ENCODE measurements at places on chromosomes 4 and X.

- no peak for DNase-seq
These were observed 83.8 kb downstream of the CCKAR start for GRCh38 chr4:26406346-26406975.

GRCh38 chrX:14290335-14290734 is 239.0 kb upstream of the GLRA2 start:
- DNase-seq = no peak

DNA sequence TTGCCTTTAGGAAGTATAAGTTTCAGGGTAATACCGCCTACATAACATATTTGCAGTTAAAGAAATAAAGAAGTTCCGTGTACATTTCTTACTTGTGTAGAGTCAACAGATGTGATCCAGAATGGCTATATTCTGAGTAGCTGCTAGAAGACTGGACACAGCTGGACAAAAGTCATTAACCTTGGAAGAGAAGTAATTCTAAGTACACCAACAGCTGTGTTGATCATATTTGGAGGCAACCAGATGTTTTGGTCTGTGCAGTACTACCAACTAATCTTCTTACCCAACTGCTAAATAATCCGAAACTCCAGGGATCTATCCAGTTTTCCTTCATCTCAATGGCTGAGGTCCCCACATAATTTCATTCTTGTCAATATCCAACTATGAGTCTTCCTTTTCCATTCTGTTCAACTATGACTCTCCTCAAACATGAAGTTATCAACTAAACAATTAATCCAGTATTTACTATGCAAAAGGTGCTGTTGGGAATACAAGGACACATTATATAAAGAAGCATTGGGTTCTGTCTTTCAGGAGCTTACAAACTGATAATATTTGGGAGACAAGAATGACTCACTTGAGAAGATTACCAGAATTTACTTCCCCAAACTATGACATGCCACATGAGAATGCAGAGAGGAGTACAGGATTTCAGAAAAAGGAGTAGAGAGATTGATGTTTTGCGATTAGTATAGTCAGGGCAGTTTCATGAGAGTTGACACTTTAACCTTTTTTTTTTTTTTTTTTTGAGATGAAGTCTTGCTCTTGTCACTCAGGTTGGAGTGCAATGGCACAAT is 78.2 kb downstream of the COL4A6 start:
- no peak for DNase-seq

DNA sequence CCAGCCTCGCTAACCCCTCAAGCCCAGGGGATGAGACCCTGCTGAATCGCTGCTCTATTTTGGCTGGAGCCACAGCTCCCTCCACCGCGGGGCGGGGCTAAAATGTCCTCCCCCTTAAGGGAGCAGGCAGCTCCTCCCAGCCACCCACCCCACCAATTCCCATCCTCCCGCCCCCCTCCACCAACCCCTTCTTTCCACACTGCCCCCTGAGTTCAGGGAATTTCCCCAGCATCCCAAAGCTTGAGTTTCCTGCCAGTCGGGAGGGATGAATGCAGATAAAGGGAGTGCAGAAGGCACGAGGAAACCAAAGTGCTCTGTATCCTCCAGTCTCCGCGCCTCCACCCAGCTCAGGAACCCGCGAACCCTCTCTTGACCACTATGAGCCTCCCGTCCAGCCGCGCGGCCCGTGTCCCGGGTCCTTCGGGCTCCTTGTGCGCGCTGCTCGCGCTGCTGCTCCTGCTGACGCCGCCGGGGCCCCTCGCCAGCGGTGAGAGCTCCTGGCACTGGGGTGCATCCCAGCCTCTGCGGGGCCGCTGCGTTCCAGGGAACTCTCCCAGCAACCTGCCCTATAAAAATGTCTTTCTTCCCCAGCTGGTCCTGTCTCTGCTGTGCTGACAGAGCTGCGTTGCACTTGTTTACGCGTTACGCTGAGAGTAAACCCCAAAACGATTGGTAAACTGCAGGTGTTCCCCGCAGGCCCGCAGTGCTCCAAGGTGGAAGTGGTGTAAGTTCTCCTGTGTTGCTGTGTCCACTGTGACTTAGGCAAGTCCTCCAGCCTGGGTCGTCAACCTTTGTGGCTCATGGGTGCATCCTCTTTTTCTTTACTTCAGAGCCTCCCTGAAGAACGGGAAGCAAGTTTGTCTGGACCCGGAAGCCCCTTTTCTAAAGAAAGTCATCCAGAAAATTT is at the start of gene CXCL6:
CXCL6 (plus strand) TSS at position 306 of the 907 bp plus-strand sequence; CDS start at position 379, 73 bp downstream.
- DNase-seq = no peak

DNA sequence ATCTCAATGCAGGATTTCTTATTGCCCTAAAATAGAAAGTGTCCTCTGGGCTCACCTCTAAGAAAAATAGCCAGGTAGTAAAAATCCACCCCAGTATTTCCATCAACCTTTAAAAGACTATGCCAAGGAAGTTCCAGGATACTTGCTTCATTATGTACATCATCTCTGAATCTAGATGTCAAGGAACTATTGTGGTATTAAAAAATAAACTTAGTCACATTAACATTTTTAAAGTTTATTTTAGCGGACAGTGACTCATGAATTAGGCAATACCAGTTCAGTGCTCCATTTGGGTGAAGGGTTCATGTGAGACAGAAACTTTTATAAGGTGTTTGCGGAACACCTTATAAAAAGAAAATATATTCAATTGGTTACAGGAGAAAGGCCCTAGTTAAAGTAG is 209.2 kb downstream of the ADAM29 start:
- DNase-seq = no peak

- DNase-seq = no peak
These were observed 45.2 kb downstream of the PRSS12 start for GRCh38 chr4:118307643-118308042.

- DNase-seq = no peak
These were observed 412.0 kb upstream of the ATOH1 start for GRCh38 chr4:93416344-93417128.

DNA sequence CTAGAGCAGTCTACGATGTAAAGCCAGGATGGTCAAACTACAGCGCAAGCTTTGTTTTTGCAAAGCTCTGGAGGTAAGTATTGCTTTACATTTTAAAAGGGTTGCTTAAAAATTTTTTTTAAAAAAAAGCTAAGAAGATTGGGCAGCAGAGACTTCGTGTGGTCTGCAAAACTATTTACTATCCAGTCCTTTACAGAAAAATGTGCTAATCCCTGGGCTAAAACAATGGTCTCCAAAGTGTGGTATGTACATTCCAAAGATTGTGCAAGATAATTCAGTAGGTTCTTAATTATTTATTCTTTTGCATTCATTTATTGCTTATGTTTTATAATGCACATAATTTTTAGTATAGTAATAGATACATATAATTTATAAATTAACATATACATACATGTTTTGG is 113.2 kb downstream of the MFAP3L start:
- DNase-seq = no peak

- peak; percentile 63 for DNase-seq
These were observed at the start of gene CCDC149 for GRCh38 chr4:24912252-24913118. TSS of gene CCDC149 (minus strand) at chr4:24913042. CDS start at chr4:24912864, 178 bp downstream.

- no peak for DNase-seq
These were observed 26.8 kb downstream of the SLC39A8 start for GRCh38 chr4:102318526-102318925.

- no peak for DNase-seq
These were observed 56.7 kb downstream of the RAPGEF2 start for GRCh38 chr4:159159611-159160010.

DNA sequence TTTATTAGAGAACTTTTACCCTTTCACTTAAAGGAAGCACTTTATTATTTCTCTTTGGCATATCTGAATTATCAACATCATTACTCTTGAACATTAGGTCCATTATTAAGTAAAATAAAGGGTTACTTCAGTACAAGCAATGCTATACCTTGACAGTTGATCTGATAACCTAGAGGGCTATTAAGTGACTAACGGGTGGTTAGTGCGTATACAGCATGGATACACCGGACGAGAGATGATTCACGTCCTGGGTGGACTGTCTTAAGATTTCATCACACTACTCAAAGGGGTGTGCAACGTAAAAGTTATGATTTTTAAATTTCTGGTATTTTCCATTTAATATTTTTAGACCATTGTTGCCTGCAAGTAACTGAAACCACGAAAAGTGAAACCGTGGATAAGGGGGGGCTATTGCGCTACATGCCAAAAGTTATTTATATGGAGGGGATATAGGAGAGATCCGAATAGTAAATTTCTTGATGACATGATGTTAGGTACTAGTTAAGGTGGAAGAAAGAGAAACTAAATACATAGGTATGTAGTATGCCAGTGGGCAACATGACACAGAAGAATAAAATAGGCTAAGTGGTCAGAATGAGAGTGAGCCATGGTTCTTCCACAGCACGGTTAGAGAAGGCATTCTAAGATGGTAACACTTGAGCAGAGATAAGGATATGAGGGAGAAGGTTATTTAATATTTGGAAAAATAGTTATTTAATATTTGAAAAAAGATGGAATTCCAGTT is 230.8 kb upstream of the ANKRD50 start:
- no peak for DNase-seq

GRCh38 chrX:102155806-102156179 is at the start of gene BEX5:
TSS of gene BEX5 (minus strand) at chrX:102155977. CDS start at chrX:102154265, 1,712 bp downstream.
- DNase-seq = no peak

GRCh38 chr4:69440308-69440707 is 55.4 kb downstream of the UGT2B4 start:
- DNase-seq = no peak

DNA sequence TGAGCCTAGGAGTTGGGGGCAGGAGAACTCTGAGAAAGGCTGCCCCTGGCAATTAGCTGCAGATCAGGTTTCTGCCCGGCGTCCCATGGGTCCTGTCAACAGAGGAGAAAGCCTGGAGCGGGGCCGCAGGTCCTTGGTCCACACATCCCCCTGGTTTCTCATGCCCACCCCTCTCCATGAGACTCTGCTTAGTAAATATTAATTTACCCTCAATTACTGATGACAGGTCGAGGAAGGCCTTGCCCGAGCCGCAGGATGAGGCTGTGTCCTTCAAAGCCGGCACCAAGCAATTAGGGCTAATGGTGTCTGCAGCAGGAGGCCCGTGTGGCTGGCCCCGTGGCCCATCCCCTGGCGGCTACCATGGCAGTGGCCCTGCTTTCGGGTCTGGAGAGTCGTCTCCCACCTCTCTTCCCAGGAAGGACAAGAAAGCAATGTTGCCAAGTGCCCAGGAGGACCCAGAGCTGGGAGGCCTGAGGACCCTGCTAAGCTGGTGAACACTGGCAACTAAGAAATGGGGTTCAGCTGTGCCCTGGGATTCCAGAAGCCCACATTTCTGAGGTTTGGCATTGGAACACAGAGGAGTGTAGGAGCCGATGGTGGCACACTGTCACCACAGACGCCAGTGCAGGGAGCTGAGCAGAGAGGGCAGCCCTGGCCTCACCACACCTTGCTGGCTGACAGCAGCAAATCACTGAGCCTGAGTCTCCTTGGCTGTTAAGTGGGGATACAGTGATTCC is 114.6 kb downstream of the CPZ start:
- no peak for DNase-seq

- DNase-seq = no peak
These were observed 44.8 kb downstream of the EDNRA start for GRCh38 chr4:147525494-147526271.

DNA sequence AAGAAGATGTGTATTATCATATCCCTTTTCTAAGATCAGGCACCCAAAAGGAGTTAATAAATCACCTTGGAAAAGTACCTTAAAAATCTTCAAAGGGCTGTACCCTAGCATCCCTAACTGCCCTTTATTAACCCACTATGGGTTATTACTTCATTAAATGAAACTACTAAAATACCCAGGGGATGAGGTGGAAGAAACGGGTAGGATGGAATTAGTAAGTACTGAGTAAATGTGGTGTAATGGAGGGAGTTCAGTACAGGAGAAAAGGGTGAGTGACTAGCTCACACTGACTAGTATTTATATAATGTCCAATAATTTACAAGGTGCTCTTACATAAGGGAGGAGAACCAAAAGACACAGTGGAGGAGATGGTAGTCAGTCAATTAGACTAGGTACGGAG is 51.0 kb upstream of the RASGEF1B start:
- DNase-seq = no peak

GRCh38 chr4:123997776-123998449 is 601.3 kb downstream of the SPRY1 start:
- DNase-seq = no peak

- DNase-seq = no peak
These were observed 566.5 kb upstream of the FRG1 start for GRCh38 chr4:189374176-189374575.

DNA sequence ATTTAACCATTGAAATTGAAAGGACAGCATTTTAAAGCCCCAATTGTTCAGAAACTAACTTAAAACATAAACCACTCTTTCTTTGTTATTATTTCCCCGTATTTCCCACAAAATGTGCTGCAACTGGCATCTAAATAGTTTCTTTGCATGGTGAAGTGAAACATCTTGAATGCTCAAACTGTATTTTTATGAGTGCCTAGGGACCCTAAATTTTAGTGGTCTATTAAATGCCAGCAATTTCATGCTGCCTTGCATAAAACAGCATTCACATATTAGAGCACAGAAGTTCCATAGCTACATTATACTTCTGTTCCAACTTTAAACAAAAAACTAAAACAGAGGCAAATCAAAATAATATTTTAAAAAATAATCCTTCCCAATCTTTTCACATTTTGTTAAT is 5.4 kb downstream of the RAB28 start:
- no peak for DNase-seq

- peak; percentile 25 for DNase-seq
These were observed 33.1 kb downstream of the LNX1 start for GRCh38 chr4:53558065-53558801.

DNA sequence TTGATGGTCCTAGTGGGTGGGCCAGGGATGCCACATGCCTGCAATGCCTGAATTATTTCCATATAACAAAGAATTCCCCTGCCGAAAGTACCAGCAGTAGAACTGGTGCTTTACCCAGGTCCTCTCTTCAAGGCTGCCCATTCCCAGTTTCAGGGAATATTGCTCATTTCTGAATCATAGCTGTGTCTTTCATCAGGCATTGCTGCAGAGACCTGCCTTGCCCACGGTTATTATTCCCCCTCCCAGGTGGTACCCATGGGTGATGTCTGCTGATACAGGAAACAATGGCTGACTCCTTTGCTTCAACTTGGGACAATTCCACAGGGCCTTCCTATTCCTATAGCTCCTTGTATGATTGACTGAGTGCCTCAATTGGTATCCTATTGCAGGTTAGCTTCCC is 9.7 kb upstream of the IQCM start:
- DNase-seq = no peak

DNA sequence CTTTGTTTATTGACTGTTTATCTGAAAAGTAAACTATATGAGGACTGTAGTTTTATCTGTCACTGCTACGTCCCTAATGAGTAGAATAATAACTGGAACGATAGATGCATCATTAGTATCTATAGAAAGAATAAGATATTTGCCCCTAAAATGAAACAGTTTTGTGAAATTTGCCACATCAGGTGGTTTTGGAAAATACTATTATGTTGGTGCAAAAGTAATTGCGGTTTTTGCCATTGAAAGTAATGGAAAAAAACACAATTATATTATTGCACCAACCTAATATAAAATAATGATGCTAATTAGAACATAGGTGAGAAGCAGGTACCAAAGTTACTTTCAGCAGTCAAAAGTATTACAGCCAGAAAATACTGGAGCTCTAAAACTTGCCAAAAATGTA is 158.3 kb downstream of the PABPC4L start:
- DNase-seq = no peak
